ENCODE measurements at places on chromosomes 11 and 22.

GRCh38 chr22:45763236-45763624, 91.6 kb downstream of the ATXN10 start:
- DNase-seq, result no peak

- DNase-seq, result no peak
These were observed 126.3 kb upstream of the TIMP3 start for GRCh38 chr22:32674925-32675825.

GRCh38 chr11:77345621-77346020, 44.1 kb upstream of the GDPD4 start:
- DNase-seq, result no peak

DNA sequence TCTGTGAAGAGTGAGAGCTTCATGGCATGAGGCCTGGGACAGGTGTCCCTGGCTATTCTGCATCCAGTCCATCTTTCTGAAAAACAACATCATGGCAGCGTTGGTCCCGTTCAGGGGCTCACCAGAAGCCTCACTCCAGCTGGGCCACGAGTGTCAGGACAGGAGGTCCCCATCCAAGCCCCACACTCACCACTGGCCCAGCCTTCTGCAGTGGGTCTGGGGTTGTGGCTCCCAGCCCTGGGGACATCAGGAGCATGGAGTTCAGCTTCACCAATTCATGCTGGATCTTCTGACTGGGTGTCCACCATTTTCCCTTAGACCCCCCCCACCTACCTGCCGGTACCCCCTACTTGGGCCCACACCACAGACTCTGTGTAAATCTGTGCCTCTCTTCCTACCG, 400.3 kb downstream of the BRD1 start:
- no peak for DNase-seq

DNA sequence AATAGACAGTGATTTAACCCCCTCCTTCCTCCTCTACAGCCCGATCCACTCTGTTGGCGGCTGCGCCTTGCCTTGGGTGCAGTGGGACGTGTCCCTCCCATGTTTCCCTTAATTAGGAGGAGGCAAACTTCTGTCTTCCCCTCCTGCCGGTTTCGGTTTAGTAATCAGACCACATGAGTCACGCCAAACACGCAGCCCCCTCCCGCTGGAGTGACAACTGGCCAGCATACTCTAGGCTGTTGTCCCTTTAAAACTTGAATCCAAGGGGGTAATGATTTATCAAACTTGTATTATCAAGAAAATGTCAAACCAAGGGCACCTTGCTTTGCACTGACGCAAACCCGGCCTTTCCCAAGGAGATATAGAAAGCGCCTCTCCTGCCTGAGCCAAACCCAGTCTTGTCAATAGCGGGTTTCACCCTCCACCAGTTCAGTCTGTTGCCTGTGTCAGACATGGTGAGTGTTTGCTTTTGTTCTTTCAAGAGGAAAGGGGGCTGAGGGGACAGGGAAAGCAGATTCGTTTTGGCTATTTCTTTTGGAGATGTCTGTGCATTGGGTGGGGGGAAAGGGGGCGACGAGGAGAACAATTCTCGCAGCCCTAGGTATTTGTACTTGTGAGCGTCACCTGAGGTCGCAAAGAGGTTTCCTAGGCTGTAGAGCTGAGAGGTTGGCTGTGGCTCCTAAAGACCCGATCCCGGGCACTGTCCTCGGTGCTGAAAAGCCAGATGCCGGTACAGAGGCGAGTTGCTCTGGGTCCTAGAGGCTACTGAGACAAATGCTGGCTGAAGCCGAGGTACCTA, at the start of gene SLC6A5:
SLC6A5 (plus strand) TSS at position 388 of the 799 bp plus-strand sequence; CDS start at position 453, 65 bp downstream.
- no peak for DNase-seq

DNA sequence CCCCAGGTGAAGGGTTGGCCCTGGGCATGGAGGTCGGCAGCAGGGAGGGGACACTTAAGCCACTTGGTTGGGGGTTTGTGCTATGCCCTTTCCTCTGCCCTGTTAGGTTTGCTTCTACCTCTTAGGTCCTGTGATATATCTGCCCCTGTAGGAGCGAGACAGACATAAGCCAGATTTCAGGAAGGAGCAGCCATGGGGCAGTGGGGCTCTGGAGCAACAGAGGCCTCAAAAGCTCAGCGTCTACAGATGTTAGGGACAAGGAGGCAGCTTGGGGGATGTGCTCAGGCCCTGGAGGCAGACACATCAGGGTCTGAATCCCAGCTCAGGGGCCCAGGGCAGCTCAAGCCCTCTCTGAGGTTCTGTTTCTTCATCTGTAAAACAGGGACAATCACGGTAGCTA, 27.2 kb upstream of the KCNQ1OT1 start:
- no peak for DNase-seq

GRCh38 chr11:9936754-9937153, 272.9 kb downstream of the SWAP70 start:
- no peak for DNase-seq

DNA sequence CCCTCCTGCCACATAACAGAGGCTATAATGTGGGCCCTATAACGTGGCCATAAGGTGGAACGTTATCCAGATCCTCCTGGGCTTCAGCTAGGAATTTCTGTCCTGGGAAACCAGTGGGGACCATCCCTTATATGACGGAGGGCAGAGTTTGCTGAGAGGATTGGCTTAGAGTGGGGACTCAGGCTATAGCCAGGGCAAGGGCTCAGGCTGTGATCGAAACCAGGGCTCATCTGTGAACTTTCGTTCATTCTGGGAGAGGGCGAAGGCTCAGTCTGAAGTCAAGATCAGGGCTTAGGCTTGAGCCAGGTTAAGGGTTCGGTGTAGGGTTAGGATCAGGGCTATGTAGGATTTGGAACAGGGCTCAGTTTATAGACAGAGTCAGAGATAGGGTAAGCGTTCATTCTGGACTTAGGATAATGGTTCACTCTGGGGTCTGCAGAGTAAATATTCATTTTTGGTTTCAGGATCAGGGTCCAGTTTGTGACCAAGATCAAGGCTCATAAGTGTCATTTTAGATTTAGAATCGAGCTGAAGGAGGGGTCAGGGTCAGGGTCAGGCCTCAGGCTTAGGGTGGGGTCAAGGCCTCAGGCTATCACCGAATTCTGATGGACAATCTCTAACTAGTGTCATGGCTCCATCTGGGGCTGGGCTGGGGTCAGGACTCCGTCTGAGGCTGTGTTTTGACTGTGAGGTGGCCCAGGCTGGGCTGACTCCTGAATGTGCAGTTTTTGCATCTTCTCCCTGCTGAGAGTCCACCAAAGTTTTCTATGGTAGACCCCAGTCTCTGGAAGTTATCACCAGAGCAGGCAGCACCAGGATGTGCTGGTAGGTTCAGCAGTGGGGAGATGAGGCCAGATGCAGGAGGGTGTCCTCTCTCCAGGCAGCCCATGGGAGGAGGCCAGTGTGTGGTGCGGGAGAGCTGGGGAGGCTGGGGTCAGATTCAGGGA, 33.9 kb upstream of the SOX10 start:
- DNase-seq, result no peak

GRCh38 chr22:23868580-23868979, 10.9 kb downstream of the SLC2A11 start:
- DNase-seq, result no peak

DNA sequence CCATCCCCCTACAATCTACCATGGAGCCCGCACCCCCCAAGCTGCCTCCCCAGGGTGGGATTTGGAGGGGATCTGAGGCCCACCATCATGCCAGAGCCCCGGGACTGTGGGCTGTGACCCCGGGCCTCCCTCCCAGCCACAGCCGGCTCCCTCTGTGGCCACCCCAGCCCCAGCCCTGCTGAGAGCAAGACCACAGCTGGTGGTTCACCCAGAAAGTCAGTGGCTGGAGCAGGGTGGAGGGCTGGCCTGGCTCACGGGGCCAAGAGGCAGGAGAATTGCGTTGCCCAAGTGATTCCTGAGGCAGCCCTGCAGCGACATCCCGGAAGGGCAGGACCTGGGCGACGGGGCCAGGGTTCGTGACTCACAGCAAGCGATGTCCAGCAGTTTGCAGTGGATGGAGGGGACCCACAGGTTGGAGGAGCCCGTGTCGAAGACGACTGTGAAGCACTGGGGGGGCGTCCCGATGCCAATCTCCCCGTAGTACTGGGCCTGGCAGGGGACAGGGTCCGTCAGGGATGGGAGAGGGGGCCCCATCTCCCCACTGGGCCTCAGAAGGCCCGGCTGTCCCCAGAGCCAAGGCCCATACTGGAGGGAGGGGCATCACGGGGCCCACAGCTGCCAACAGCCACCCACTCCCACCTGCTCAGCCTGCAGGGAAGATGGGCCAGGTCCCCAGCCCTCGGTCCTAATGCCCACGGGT, 4.4 kb downstream of the CTSD start:
- DNase-seq, result no peak

DNA sequence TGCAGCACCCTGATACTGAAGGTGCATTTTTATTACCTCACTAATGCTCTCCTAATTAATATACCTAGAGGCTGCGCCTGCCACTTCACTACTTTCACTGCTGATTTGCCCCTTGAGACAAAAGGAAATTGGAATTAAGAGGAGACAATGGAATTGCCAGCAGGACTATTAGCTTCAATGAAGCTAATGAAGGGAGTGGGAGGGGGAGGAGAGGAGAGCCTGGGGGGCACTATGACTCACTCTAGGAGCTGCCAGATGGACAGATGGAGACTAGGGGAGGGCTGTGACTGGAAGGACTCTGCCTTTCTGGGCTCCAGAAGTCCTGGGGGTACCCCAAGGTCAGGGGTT, 102.8 kb upstream of the DRD2 start:
- DNase-seq, result no peak

- DNase-seq, result no peak
These were observed 225.8 kb downstream of the ETS1 start for GRCh38 chr11:128361451-128362020.

- DNase-seq, result no peak
These were observed 111.5 kb upstream of the IGLL5 start for GRCh38 chr22:22776121-22776520.

- DNase-seq, result no peak
These were observed 4.9 kb upstream of the PHLDA2 start for GRCh38 chr11:2934021-2934550.

GRCh38 chr22:19846620-19847344, 7.9 kb downstream of the GNB1L start:
- no peak for DNase-seq

GRCh38 chr22:34776817-34777216, 289.1 kb upstream of the ISX start:
- DNase-seq, result no peak

- DNase-seq, result no peak
These were observed 17.9 kb upstream of the RRAS2 start for GRCh38 chr11:14376920-14377319.

- DNase-seq, result no peak
These were observed 615.9 kb upstream of the FAT3 start for GRCh38 chr11:91608677-91609076.

DNA sequence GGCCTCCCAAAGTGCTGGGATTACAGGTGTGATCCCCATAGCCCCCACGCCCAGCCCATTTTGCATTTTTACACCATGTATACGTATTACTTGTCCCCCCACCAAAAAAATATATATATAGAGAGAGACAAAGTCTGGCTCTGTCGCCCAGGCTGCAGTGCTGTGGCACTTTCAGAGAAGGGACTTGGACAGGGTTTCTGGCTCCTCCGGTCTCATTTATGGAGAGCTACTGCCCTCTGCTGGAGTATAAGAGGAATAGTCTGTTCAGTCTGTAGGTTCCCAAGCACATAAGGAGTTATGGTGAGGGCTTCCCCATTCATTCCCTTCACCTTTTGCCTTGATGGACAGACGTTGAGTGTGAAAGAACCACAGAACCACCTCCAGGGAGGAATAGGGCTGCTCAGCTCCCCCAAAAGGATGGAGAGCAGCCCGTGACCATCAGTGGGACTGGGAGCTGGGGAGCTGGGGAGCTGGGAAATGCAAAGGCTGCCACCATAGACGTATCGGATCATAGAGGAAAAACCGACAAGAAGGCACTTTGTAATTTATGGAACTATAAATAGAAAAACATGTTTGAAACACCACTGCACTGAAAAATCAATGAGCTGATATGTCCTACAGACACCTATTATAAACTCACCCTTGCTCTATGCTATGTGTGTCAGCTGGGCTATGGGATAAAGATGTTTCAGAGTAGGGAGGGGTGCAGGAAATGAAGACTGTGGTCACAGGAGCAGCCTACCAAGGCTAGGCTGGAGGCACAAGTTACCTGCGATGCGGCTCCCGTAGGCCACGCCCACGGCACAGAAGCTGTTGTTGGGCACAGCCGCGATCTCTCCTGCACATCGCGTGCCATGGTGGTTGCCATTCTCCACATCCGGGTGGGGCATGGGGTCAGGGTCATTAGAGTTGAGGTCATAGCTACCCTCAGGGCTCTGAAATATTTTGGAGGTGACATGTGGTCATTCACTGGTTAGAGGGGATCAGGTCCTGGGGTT, 5.2 kb downstream of the PCSK7 start:
- peak; percentile 17 for DNase-seq

- DNase-seq, result no peak
These were observed 4.9 kb downstream of the RGL4 start for GRCh38 chr22:23695571-23696325.

- no peak for DNase-seq
These were observed 1.0 kb upstream of the C11orf86 start for GRCh38 chr11:66973956-66974580.

DNA sequence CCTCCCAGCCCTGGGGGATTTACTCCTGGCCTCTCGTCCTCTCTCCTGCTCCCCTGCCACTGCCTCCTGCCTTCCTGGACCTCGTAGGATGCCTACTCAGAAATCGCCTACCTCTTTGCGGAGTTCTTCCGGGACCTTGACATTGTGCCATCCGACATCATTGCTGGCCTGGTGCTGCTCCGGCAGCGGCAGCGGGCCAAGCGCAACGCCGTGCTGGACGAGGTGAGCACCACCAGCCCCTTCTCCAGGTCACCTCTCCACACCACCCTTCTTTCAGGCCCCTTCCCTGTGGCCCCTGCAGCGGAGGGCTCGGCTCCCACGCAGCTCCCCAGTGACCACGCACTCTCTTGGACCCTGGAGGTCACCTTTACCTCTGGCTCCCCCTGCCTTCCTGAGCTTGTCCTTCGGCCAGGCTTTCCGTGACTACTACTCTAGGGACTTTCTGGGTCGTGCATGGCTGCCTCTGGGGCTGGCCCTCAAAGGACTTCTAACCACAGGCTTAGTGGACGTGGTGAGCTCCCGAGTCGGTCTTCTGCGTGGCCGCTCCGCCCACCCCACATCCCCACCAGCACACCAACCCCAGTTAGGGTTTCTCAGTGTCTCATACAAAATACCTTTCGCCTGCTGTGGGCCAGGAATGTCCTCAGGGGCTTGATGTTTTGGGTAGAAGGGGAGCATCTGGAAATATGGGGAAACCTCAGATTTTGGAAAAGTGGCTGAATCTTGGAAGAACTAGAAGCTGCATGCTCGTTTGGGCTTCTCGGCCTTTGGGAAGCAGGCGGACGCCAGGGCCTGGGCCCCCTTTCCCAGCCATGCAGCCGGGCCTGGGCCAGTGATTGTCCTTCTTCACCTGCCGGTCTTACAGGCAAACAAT, 24.1 kb upstream of the MYRF start:
- no peak for DNase-seq

GRCh38 chr11:81380395-81380794, 1353.3 kb downstream of the FAM181B start:
- DNase-seq, result no peak

- DNase-seq, result no peak
These were observed 2.5 kb upstream of the INPP5J start for GRCh38 chr22:31120230-31120629.

- no peak for DNase-seq
These were observed 161.8 kb upstream of the GRK3 start for GRCh38 chr22:25402501-25403283.

Measured in activated CD4-positive, alpha-beta T cell treated with anti-CD3 and anti-CD28 coated beads for 1 hour (primary cell).